Umbilical cord (tissue), 2 donors: ENCODE measurements at places on chromosomes 1 and 21.

DNA sequence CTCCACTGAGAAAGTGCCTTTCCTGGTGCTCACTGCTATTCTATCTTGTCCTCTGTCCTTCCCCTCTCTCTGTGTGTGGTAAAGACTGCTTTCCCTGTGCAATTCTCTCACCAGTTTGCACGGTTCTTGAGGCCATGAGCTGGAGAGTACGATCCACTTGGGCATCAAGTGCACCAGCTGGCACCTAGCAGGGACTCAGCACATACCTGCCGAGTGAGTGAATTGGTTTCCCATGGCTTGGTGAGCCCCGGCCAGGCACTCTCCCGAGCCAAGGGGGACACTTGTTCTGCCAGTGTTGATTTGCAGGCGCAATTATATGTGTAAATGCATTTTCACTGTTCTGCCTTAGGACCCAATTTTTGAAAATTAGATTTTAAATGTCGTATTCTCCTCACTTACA lies 313.5 kb downstream of the DISC1 start:
- DNase-seq: no peak

- no peak for DNase-seq
These were observed 12.1 kb upstream of the SGIP1 start for GRCh38 chr1:66521721-66522365.

DNA sequence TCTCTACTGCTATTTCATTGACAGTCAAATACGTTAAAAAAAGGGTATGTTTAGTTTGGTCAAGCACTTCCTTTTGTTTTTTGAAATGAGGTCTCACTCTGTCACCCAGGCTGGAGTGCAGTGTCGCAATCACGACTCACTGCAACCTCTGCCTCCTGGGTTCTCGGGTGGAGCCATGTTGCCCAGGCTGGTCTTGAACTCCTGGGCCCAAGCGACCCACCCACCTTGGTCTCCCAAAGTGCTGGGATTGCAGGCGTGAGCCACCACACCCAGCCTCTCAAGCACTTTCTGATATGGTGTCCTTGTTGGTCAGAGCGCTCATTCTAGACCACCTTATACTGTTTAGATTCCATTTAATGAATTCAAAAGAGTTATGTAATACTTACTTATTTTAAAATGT lies 20.9 kb upstream of the RHBDL2 start:
- DNase-seq: no peak

DNA sequence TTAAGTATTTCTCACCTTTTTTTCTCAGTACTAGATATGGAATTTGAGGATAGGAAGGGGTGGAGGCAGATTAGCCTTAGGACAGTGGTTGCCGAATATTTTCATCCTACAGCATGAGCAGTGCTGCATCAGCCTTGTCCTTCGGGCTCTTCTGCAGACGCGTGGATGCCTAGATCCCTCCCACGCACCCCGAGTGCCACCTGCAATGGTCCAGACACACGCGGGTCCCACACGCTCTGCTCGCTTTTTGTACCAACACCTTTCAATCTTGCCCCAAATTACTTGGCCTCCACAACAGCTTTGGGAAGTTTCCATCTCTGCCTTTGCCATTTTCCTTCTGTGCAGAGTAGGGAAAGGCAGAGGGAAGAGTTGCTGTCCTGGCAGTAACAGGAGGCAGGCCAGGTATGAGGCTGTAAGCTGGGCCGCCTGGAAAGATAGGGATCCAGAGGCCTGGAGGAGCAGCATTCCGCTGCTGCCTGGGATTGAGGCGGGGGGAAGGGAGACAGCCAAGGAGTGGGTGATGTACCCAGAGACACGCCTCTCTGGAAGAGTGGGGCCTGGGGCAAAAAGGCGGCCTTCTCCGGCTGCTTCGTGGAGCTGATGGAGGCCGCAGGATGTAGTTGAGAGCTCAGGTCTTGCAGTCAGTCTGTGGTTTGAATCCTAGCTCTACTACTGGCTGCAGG lies 467.7 kb downstream of the KIF26B start:
- no peak for DNase-seq

- DNase-seq: no peak
These were observed 103.8 kb downstream of the IER5 start for GRCh38 chr1:181192316-181192715.
